Kidney epithelial cell (primary cell): ENCODE measurements at places on chromosomes 7 and 10. TPM values are rescaled to one million over a fixed set of nuclear protein-coding genes. Genes with fewer than 3 reads are reported as not detected.

- no peak for DNase-seq
Observed at GRCh38 chr10:98149858-98150257, 15.4 kb downstream of the R3HCC1L start.

DNA sequence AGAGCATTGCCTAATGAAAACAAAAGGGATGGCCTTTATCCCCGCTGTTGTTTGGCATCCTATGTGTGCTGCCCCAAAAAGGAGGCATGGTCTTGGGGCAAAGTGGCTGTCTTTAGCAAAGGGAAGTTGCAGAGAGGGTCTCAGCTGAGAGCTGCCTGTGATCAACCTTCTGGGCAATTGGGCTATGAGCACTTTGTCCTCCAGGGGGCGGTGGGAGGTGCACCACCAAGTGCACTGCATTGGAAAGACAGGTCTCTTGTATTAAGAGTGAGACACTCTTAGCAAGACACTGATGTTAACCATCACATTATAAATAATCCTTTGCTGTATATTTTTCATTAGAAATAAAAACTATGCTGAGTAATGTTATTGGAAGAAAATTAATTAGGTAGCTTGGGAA lies 314.8 kb downstream of the POM121L12 start:
- no peak for DNase-seq

DNA sequence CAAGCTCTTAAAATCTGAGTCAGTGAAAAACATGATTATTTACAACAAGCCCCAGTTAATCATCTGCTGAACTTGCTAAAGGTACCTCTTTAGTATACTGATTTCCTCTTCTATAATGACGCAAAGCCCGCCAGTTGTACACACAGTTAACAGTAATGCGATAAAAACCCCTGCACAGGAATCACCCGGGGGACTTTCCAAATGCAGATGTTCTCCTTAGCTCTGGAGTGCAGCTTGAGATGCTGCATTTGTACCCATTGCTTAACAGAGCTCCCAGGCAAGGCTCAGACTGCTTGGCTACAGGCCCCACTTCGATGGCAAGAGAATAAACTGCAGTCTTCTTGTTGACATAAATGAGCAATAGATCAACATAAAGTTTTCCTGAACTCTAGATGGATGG lies 279.6 kb upstream of the HGF start:
- DNase-seq: no peak

DNA sequence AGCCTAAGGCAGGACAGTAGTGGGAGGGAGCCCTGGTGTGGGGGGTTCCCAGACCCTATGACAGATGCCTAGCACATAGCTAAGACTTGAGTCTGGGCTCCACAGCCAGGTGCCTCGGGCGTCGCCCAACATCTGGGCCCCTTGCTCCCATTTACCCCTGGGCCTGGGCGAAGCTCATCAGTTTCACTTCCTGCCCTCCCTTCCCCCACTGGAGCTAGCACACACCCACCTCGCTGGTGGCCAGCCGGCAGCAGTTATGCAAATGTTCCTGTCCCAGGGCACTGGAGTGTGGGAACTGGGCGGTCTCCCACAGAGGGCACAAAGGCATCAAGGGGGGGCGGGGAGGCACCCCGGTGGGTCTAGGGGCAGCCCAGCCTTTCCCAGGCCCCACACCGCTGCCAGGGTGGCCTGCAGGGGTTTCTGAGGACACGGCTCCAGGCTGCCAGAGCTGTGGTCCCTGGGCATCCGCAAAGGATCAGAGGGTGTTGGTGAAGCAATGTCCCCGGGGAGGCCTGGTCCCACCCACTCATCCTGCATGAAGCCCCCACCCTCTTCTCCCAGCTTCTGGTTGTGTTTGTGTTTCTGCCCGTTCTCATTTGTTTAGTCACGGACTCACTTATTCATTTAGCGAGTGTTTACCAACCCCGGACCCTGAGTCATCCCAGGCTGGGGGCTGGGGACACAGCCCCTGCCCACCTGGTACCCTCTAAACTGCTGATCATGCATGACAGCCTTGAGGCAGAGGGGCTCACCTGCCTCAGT lies 20.4 kb downstream of the SH2B2 start:
- DNase-seq: peak; percentile 69

Gene C10orf62
- total RNA-seq: not detected in 2 replicates
